ENCODE measurements at places on chromosomes 7 and 10.

- no peak for DNase-seq
Observed at GRCh38 chr10:77350711-77351119, 286.9 kb downstream of the KCNMA1 start.

- DNase-seq: no peak
Observed at GRCh38 chr7:106180721-106181120, 68.6 kb upstream of the SYPL1 start.

- no peak for DNase-seq
Observed at GRCh38 chr10:121188005-121188404, 336.8 kb downstream of the WDR11 start.

DNA sequence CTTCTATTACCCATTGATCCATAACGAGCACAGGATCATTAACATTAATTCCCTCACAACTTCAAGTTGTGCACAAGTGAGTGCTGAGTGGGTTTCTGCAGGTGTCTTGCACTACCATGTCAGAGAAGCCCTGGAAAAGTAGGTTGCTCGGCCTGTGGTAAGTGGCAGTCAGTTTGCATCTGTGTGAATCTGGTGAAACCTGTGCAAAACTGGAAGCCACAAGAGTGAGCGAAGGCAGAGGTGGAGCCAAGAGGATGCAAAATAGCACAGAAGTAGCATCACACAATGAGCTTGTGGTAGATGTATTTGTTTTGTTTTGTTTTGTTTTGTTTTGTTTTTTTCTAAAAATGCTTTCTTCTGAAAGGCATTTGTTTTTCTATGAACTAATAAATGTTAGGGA, 181.5 kb downstream of the THSD7A start:
- DNase-seq: no peak

DNA sequence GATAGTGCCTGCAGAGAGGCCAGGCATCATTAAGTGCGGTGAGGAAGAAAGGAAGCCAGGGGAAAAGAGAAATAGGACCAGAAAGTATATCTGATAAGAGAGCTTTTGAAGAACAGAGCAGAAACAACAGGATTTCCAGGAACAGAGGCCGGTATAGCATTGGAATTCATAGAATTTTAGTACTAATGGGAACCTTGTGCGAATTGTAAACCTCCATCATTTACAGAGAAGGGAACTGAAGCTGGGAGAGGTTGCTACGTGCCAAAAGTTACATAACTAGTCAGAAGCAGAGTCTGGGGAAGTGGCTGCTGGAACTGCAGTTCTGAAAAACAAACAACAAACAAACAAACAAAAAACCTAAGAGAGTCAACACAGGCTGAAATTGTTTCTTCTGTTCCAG, 5.4 kb upstream of the ZMYND11 start:
- no peak for DNase-seq

- no peak for DNase-seq
Observed at GRCh38 chr7:23350466-23350865, 51.3 kb downstream of the MALSU1 start.

- DNase-seq: no peak
Observed at GRCh38 chr7:3274131-3274530, 26.9 kb upstream of the SDK1 start.
